Amygdala (tissue), 56 donors: ENCODE measurements at places on chromosomes 4 and X.

DNA sequence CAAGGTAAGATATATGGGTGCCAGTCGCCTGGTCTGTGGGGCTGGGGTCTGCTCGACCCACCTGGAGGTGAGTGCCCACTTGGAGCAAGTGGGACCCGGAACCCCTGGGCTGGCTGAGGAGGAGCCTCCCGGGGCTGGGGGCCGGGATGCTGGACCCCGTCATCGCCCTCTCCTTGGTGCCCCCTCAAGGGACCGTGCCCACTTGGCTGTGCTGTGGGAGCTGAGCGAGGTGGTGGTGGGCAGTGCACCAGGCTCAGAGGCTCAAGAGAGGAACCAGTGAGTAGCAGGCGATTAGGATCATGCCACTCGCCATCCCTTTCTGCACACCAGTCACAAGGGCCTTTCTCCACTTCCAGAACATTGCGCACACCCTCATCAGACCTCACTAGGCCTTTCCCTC is 203.8 kb upstream of the PSAPL1 start:
- DNase-seq, result no peak

GRCh38 chr4:150289198-150289597 is 211.0 kb downstream of the DCLK2 start:
- DNase-seq, result no peak

- DNase-seq, result no peak
Observed at GRCh38 chr4:112502871-112503270, 13.1 kb downstream of the NEUROG2 start.

DNA sequence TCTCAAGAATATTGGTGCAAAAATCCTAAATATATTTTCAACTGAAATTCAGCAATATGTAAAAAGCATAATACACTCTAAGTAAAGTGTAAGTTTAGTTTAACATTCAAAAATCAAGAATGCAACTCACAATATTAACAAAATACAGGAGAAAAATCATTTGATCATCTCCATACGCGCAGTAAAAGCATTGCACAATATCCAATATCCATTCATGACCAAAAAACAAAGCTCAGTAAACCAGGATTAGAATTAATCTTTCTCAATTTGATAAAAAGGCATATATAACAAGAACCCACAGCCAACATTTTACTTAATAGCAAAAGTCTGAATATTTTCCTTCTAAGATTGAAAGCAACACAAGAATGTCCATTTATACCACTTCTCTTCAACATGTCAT is 48.3 kb upstream of the C4orf54 start:
- no peak for DNase-seq

- DNase-seq, result no peak
Observed at GRCh38 chr4:150746156-150746555, 164.2 kb downstream of the MAB21L2 start.

DNA sequence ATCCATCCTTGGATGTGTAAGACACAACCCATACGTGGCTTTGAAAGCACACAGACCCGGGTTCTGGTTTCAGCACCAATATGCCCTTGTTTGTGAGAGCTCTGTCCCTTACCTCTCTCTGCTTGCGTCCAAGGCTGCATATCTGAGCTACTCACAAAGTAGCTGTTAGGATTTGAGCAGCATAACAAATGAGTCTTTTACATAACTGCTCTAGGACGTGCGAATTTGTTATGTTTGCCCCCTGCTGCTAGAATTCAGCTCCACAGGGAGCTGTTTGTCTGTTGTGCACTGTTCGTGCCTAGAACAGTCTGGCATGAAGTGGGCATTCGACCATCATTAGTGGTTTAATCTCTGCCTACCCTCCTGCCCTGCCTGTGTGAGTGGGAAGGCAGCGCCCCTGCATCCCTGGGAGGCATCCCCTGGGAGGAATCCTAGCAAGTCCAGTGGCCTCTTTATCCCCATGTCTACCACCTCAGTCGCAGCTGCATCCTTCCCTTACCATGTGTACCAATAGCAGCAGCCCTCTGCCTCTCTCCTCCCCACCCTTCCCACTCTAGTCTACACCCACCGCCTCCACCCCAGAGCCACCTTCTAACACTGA is 42.1 kb downstream of the SLC2A9 start:
- no peak for DNase-seq

DNA sequence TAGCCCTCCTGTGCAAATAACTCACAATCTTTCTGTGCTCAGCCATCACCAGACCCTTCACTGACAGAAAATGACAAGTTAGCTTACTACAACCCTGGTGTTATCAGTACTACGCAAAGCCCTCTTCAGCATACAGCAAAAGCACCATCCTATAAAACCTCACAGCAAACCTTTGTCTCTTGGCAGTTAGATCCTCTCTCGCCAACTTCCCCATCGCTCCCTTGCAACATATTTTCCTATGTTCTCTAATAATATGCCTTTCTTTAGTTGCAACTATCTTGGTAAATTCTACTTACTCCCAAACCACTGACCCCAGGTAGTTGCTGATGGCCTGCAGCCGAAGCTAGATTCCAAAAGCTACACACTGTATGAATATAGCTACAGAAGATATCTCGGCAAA is 856.9 kb upstream of the FRG1 start:
- DNase-seq, result no peak

- no peak for DNase-seq
Observed at GRCh38 chrX:72634331-72634730, 61.7 kb upstream of the HDAC8 start.

- no peak for DNase-seq
Observed at GRCh38 chr4:98501383-98501782, 157.0 kb downstream of the TSPAN5 start.

GRCh38 chrX:150779385-150779784 is 86.2 kb downstream of the MTMR1 start:
- no peak for DNase-seq

- DNase-seq, result no peak
Observed at GRCh38 chrX:30830326-30830943, 58.6 kb downstream of the TAB3 start.

- no peak for DNase-seq
Observed at GRCh38 chr4:13516315-13516860, 27.9 kb downstream of the NKX3-2 start.

DNA sequence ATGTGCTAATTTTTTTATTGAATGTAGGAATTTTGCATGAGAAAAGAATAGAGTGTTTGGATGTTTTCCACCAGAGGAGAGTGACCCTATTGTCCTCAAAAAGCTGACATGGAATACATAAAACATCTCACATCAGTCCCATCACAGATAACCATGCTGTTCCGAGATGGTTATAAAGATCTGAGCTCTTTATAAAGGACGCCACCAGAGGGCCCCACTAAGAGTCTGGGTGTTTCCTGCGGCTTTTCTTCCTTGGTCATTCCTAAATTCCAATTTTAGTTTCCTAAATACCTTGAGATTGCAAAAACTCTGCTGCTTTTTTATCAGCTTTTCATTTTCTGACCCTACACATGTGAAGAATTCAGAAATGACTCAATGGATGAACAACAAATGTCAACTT is 504.5 kb upstream of the FRG1 start:
- DNase-seq, result no peak

GRCh38 chr4:83417566-83417965 is 38.1 kb downstream of the HELQ start:
- DNase-seq, result no peak

DNA sequence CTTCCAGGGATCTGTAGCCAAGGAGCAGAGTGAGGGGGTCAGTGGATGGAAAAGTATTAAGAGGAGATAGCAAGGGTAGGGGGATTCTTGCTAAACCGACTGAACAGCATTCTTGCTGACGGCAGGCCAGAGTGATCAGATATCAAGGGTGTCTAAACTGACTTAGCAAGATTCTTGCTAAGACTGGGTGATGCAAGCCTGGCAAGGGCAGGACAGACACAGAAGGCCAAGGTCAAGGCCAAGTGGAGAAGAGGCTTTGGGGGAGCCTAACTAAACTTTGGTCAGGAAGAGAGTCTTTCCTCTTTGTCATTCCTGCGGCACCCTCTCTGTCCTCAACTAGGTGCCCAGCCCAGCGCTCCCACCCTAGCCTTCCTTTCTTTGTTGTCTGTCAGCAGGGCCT is 799 bp downstream of the XPNPEP2 start:
- DNase-seq, result no peak

DNA sequence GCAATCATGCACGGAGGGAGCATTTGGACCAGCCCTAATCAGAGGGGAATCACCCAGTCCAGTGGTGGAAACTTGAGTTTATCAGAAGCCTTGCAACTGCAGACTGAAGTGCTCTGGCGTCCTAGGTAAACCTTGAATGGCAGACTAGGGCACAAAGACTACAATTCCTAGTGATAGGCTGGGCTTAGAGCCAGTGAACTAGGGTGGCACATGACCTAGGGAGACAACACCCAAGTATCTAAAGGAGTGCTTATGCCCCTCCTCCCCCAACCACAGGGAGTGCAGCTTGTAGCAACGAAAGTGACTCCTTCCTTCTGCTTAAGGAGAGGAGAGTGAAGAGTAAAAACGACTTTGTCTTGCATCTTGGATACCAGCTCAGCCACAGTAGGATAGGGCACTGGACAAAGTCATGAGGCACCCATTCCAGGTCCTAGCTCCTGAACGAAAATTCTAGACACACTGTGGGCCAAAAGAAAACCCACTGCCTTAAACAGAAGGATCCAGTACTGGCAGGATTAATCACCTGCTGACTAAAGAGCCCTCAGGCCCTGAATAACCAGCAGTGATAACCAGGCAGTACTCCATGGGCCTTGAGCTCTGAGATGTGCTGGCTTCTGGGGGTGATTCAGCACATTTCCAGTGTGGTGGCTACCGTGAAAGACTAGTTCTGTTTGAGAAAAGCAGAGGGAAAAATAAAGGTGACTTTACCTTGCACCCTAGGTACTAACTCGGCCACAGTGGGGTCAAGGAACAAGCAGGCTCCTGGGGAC is 58.7 kb upstream of the STARD8 start:
- DNase-seq, result no peak
